ENCODE measurements at places on chromosomes 6 and 20. TPM values are rescaled to one million over a fixed set of nuclear protein-coding genes. Genes with fewer than 3 reads are reported as not detected.

F13A1 gene
- total RNA-seq = not detected

CCN6 gene
- not detected for total RNA-seq

CCND3 gene
- total RNA-seq = 29.8 TPM

GGTLC1 gene
- total RNA-seq = not detected

RBPJL gene
- not detected for total RNA-seq

FAM83C gene
- not detected for total RNA-seq

SLC35A1 gene
- total RNA-seq = 10.6 TPM

BNIP5 gene
- total RNA-seq = not detected

COL9A1 gene
- total RNA-seq = not detected

TRIM38 gene
- total RNA-seq = 1.8 TPM

TNXB gene
- total RNA-seq = 0.44 TPM

FRMD1 gene
- total RNA-seq = not detected

PDYN gene
- total RNA-seq = not detected

TOX2 gene
- total RNA-seq = not detected

ACTL10 gene
- 3.5 TPM for total RNA-seq

NCOA3 gene
- total RNA-seq = 15.3 TPM

BHLHE23 gene
- total RNA-seq = not detected

CTCFL gene
- not detected for total RNA-seq

Measured in MG63 (cell line).